ENCODE measurements at places on chromosomes 1 and 21.

GRCh38 chr1:184192796-184193195 lies 141.3 kb downstream of the TSEN15 start:
- no peak for DNase-seq

- no peak for DNase-seq
Measured at GRCh38 chr1:162782671-162783070, 7.8 kb upstream of the HSD17B7 start.

- no peak for DNase-seq
Measured at GRCh38 chr1:204070895-204071294, 2.0 kb upstream of the SOX13 start.

DNA sequence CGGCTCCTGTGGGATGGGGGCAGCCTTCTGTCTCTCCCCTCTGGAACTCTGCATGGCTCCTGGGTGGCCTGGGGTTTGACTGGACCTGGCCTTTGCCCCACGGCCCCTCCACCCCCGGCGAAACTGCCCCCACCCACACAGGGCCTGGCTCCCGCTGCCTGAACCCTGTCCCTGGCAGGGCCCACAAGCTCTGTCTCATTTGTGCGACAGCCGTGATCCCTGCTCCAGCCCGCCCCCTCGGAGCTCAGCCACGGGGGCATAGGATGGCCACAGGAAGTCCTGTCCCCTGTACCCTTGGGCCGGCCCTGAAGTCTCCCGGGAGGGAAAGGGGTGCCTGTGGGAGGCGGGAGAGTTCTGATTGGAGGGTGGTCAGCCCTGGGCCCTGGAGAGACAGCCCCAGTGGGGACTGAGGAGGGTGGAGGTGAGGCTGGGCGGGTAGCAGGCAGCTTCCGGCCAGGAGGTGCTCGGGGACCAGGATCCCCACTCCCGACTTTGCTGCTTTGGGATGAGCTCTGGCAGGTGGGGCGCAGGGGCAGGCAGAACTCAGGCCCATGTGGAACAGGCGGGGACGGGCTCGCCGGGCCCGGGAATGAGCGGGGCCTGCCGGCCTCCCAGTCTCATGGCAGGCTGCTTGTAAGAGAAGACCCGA lies 45.1 kb downstream of the SLX9 start:
- DNase-seq = no peak

DNA sequence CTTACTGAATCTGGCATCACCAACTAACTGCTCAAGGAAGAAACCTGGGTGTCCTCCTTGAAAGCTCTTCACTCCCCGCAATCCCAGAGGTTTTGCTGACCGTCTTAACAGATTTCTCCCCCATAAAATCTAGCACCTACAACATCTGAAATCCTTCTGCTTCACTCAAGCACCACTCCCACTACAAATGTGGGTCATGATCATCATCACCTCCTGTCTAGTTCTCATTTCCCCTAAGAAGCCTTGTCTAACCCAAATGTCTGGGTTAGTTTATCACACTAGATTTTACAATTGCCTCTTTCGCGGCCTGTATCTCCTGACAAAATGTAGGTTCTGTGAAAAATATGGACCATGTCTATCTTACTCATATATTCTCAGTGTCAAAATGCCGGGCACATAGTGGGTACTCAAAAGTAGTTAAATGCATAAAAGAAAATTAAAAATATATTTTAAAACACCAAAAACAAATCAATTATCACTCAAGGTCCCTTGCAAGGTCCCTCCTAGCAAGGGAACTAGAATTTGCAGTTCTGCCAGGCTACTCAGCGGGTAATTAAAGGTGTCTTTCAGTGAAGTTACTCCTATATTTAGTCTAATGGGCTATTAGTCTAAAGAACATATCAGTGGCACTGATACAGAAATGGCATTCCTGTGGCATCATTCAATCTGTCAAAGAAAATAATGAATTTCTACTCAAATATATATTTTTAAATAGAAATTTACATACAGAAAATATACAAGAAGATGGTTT lies 19.6 kb downstream of the C21orf91 start:
- DNase-seq = peak; percentile 53

- DNase-seq = peak; percentile 72
Measured at GRCh38 chr1:35568975-35569395, 4.1 kb upstream of the TFAP2E start.

- DNase-seq = no peak
Measured at GRCh38 chr21:37828991-37829390, 87.3 kb downstream of the KCNJ6 start.

DNA sequence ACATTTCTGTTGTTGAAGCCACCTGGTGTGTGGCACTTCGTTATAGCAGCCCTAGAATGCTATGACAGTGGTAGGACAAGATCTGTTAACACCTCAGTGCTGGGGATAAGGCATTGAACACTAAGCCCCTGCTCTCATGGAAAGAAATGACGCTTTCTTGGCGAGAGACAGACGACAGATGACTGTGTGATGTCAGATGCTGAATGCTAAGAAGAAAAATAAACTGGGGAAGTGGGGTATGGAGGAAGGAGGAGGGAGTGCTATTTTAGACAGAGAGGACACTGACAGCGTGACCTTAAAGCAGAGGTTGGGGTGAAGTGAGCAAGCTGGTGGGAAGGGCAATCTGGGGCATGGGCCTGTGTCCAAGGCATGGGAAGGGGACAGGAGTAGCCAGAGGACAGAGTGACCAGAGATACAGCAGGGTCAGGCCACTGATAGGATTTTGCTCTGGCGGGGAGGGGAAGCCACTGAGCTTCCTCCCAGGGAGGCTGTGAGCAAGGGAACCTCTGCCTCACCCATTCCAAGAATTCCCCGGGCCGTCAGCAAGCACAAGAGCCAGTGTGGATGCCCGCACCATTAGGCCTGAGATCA lies 15.2 kb downstream of the DOP1B start:
- DNase-seq = no peak

DNA sequence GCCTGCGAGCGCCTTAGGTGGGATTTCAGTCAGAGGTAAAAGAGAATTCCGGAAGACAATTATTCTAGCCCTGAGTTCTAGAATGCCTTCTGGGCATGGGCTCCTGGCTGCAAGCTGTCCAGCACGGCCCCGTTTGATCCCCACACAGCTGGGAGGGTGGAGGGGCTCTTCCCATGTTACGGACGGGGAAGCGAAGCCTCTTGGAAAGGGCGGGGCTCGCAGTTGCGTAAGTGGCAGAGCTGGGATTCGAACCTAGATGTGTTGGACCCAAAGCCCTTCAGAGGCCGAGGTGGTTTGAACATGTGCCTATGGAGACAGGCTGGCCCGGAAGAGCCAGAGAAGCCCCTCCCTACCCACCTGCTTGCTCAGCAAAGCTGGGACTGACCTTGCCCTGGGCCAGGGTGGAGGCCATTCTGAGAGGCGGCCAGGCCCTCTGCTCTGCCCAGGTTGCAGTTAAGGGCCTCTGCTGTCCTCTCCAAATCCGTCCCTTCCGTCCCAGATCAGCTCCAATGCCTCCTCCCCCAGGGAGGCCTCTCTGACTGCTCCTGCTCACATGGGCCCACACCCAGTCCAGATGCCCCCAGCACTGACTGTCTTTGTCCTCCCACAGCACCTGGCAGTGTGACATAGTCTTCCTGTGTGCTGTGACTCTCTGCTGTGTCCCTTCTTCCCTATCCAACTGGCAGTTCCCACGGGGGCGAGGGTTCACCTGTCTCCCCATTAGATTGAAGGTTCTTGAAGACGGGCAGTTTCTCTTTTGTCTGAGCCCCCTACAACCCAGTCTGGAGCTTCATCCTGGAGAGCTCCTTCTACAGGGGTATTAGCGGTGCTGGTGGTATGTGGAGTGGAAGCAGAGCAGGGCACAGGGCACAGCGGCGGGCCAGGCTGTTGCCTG lies 1.2 kb upstream of the HSPB7 start:
- DNase-seq = no peak

- no peak for DNase-seq
Measured at GRCh38 chr1:79151006-79151796, 144.7 kb upstream of the ADGRL4 start.

GRCh38 chr21:36454093-36454531 lies 25.8 kb downstream of the CLDN14 start:
- DNase-seq = no peak

DNA sequence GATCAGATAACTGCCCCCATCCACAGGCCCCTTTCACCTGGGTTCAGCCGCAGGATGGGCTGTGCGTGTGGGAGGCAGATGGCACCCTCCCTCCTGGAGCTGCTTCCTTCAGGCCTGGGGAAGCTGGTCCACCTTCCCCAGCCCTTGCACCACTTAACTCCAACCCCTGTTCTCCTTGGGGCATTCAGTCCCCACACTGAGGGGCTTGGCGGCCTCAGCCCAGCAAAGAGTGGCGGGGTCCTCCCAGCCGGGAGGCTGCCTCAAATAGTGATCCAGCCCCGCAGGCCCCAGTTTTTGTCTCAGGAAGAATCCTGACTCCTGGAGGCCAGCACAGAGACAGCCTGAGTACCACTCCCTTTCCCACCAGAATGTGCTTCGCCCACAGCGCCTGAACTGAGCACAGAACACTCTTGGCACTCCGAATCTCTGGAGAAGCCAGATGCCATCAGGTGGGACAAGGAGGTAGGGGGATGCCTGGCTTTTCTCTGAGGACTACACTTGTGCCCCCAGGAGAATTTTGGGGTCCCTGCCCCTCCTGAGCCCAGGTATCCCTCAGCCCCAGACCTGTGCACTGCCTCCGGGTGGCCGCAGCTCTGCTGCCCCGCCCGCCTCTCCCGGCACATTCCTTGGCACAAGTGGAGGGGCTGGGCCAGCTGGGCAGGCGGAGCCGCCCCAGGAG lies 936 bp downstream of the PAQR6 start:
- DNase-seq = no peak

DNA sequence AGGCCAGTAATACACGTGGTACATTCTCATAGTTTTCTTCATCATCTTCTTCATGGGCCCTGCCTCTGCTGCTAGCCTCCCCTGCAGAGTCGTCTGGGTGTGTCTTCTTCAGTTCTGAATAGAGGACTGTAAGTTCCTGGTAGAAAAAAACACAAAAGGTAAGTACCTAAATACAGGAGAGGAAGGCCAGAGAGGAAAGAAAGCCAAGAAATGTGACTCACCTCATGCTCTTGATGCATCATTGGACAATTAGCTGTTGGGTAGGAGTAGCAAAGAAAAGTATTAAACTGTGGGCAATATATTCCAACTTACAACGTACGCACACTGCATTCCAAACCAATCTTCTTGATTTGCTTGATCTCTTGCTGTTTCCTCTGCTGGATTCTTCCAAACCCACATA lies 21.8 kb downstream of the FCRL3 start:
- no peak for DNase-seq

GRCh38 chr1:106268070-106268469 lies 788.4 kb upstream of the PRMT6 start:
- DNase-seq = no peak

DNA sequence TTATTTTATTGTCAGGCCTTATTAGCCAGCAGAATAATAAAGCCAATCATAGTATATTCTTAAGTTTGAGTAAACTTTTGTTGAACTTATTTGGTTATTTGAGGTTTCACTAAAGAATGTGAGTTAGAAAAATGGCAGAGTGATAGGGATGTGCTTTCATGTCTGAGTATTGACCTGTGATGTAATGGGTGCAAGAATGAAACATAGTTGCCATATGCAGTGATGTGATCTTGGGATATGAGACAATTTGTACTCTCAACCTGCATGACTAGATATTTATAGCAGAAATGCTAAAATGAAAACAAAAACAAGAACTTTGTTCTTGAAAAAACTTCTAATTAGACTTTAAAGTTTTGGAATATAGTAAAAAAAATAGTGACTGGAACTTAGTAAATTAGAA lies 97.9 kb downstream of the DISP1 start:
- no peak for DNase-seq

GRCh38 chr21:41950941-41951351 lies 2.9 kb downstream of the C2CD2 start:
- DNase-seq = no peak

- DNase-seq = peak; percentile 16
Measured at GRCh38 chr1:155910621-155911121, 478 bp downstream of the RIT1 start.

DNA sequence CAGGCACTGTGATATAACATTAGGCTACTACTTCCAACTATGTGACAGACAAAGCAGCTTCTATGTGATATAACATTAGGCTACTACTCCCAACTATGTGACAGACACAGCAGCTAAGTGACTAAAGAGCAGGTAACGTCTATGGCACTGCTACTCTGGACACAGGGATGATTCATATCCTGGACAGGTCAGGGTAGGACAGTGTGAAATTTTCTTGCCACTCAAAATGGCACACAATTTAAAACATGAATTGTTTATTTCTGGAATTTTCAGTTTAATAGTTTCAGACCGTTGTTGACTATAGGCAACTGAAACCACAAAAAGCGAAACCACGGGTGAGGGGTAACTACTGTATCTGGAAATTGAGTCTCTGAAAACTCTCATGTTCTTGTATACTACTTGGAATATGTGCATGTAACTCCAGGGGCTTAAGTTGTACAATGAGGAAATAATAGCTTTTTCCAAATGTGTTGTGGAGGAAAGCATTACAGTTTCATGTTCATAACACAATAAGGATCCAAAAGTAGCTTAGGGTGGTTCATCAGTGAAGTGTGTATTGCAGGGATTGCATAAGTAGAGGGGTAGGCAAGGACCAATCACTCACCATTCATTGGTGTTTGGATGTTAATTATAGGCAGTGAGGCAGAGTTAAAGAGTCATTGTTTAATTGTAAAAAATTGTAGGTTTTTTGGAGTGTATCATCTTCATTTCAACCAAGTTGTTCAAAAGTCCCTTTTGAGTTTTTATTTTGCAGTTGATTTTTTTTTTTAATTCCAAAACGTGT lies 5.3 kb downstream of the DTL start:
- no peak for DNase-seq

DNA sequence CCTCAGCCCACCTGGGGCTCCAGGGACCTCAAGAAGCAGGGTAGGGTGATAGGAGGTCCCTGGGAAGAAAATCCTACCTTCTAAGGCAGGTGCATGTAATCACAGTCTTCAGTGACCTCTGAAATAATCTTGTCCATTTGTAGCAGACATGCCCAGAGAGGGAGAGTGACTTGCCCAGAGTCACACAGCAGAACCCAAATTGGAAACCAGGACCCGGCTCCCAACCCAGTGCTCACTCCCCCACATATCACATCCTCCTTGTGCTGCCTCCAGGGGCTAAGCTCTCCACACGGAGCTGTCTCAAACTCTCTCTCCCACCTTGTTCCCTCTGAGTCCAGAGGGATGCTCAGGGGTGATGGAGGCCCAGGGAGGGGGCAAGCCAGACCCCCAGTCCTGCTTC lies 72.5 kb downstream of the RAP1GAP start:
- DNase-seq = no peak

GRCh38 chr1:14513111-14513510 lies 85.4 kb upstream of the KAZN start:
- no peak for DNase-seq

DNA sequence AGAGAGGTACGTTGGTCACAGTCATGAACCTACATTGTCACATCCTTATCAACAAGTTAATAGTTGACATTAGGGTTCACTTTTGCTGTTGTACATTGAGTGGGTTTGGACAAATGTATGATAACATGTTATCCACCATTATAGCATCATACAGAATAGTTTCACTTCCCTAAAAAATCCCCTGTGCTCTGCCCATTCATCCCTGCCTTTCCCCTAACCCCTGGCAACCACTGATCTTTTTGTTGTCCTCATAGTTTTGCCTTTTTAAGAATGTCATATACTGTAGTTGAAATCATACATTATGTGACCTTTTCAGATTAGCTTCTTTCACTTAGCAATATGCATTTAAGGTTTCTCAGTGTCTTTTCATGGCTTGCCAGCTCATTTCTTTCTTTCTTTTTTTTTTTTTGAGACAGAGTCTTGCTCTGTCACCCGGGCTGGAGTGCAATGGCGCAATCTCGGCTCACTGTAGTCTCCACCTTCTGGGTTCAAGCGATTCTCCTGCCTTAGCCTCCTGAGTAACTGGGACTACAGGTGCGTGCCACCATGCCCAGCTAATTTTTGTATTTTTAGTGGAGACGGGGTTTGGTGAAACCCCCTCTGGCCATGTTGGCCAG lies 50.6 kb downstream of the UCK2 start:
- DNase-seq = no peak

- DNase-seq = no peak
Measured at GRCh38 chr1:87052961-87053360, 138.5 kb downstream of the HS2ST1 start.
